A172 (cell line): ENCODE measurements at places on chromosomes 1 and 21.

GRCh38 chr1:111509997-111510375 is 6.6 kb upstream of the ADORA3 start:
- no peak for DNase-seq

DNA sequence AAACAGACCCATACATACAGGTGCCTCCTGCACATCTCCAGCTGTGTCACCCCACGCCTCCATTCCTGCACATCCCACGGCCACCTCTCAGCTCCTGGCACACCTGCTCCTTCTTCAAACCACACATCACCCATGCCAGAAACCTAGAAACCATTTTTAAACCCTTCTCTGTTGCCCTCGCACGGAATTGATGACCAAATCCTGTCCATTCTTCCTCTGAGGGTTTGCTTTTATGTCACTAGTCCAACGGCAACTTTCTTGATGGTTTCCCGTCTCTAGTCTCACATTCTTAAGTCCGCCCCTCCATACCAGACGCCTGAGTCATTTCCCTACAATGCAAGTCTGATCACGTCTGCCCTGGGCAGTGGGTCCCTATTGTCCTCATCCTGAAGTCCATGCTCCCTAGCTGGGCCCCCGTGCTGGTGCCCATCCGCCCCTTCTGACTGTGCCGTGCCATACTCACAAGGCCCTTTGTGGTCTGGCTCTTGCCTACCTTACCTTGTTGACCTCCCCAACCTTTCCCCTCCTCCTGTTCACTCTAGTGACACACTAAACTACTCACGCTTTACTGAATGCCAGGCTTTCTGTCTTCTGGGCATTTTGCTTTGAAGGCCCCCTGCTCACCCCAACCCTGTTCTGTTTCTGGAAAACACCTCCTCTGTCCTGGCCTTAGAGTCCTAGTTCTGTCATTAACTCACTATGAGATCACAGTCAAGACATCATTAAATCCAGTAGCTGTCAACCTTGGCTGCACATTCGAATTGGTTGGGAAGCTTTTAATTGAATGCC is 17.6 kb downstream of the SLC2A1 start:
- peak; percentile 98 for DNase-seq

- no peak for DNase-seq
Observed at GRCh38 chr1:153934746-153935145, 11.8 kb downstream of the DENND4B start.

DNA sequence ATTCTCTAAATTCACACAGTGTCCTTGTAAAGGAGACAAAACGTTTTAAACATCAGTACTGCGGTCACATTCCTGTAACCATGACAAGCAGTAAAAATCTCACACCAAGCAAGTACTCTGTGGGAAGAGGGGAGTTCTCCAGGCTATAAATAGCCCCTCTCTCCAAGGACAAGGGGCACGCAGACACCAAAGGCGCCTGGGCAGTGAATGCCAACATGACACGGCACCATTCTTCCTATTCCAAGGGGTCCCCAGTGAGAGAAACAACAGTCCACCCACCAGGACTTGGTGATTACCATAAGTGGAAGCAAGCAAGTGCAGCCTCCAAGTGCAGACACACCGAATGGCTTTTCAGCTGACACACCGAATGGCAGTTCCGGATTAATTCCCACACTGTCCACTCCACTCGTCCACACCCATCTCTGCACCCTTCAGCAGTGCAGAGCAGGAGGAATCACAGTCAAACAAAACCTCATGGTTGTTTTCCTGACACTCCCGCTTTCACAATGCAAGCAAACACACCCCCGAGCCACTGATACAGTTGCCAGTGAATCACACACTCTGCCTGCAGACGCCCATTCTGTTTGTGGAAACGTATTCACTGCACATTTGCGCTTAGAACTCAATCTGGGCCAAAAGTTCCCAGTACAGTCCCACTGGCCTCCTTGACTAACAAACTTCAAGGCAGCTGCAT is 1.8 kb downstream of the PTTG1IP start:
- peak; percentile 57 for DNase-seq

DNA sequence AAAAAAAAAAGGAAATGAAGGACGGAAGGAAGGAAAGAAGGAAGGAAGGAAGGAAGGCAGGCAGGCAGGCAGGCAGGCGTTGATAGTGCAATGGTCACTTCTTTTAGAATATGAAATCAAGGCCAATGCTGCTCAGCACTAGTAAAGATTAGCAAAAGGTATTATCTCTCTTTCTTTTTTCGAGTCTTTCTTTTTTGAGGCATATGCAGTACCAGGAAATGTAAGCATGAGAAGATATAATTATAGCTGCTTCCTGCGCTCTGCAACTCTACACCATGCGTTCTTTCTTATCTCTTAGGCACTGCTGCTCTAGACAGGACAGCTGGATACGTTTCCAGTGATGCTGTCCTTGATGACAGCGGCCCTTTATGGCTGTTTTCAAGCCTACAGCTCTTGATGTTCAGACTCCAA is 1512.5 kb upstream of the B3GALT2 start:
- DNase-seq = no peak

DNA sequence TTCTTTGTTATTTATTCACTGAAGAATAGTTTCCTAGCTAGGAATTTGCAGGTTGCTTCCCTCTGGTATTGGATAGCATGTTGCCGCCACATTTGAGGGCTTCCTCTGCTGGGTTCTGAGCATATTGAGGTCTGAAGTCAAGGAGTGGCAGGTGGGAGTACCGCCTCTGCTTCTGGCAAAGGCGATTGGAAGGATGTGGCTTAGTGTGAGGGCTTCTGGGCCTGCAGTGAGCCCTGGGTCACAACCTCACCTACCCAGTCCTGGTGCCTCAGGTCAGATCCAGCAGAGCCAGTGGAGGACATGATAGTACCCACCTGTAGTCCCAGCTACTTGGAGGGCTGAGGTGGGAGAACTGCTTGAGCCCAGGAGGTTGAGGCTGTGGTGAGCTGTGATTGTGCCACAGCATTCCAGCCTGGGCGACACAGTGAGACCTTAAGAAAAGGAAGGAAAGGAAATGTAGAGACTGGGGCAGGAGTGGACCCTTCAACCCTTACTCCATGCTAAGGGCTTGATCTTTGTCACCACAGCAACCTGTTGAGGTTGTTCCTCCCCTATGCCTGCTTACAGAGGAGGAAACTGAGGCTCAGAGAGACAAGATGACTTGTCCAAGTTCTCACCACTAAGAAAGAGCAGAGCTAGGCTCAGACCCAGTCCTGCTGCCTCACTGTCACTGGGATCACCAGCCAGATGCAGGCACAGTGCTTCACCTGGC is 22.8 kb downstream of the A3GALT2 start:
- no peak for DNase-seq

GRCh38 chr1:116986421-116987255 is 14.9 kb upstream of the CD101 start:
- no peak for DNase-seq

DNA sequence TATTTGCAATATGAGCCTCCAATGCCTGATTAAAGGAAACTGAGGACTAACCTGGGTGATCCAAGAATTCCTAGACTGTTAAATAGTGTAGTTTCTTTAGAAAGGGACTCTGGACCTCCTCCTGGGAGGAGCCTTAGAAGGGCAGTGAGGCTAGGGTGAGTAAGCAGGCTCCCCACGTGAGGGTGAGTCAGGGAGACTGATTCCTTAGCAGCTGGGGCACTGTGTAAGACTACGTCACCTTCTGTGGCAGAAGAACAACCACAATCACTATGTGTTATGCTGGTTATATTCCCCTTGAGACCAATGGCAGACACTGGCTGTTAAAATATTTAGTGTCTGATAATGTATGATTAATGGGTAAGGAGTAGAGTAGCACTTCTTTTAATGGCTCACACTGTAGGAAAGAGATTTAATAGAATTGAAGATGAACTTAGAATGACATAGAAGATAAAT is 53.3 kb upstream of the SYT14 start:
- DNase-seq = peak; percentile 100

- DNase-seq = no peak
Observed at GRCh38 chr1:24315391-24315790, 3.8 kb upstream of the GRHL3 start.

GRCh38 chr1:64539781-64540218 is 69.9 kb downstream of the CACHD1 start:
- no peak for DNase-seq

GRCh38 chr1:30286241-30286987 is 437.0 kb downstream of the MATN1 start:
- DNase-seq = no peak

- DNase-seq = no peak
Observed at GRCh38 chr1:27430903-27431600, 38.6 kb downstream of the GPR3 start.

GRCh38 chr1:180482425-180483275 is 19.7 kb downstream of the ACBD6 start:
- DNase-seq = peak; percentile 39

GRCh38 chr1:43930949-43931275 is 2.7 kb upstream of the ARTN start:
- DNase-seq = no peak

DNA sequence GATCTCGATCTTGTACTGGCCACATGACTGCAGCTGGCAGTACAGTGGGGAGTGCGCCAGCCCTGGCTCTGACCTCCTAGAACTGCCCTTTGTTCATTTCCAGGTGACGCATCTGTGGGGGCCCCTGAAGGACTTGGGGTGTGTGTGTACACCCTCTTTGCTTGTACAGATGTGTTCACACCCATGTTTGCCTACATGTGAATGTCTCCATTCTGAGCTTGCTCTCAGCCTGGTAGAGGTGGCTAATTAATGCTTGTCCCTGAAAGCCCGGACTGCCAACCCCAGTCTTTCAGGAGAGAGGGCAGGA is 19.8 kb downstream of the TNFRSF1B start:
- DNase-seq = no peak

- DNase-seq = peak; percentile 44
Observed at GRCh38 chr1:172533513-172534151, 682 bp downstream of the SUCO start.

- no peak for DNase-seq
Observed at GRCh38 chr1:217134857-217135568, 411.8 kb upstream of the ESRRG start.

- peak; percentile 95 for DNase-seq
Observed at GRCh38 chr1:172588296-172589291, 55.6 kb downstream of the SUCO start.

- DNase-seq = no peak
Observed at GRCh38 chr1:41614818-41615217, 130.3 kb upstream of the EDN2 start.

DNA sequence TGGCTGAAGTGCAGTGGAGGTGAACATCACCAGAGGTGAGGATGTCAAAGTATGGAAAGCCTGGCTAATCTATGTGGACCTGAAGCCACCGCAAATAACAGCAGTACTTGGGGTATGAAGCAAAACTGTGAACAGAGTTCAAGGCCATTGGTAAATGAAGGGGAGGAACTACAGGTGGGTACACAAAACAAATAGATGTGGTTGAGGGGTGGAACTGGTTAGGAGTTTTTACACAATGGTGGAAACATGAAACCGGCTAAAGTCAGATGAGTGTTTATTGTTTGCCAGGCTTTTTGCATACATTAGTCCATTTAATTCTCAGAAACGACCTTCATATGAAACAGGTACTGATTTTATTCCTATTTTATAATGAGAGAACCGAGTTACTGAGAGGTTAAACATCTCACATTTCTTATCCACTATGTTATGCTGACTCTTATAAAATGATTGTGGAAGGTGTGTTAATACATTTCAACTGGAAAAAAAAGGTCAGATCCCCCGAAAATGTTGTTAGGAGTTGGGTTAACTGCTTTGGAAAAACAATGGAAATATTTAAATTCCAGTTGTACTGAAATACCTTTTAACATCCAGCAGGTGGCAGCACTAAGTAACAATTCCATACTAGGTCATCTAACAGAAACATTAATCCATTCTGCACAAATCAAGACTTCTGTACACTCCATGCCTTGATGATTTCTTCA is 44.3 kb upstream of the GTF2B start:
- no peak for DNase-seq

GRCh38 chr1:60842304-60842703 is 240.1 kb upstream of the NFIA start:
- DNase-seq = no peak

DNA sequence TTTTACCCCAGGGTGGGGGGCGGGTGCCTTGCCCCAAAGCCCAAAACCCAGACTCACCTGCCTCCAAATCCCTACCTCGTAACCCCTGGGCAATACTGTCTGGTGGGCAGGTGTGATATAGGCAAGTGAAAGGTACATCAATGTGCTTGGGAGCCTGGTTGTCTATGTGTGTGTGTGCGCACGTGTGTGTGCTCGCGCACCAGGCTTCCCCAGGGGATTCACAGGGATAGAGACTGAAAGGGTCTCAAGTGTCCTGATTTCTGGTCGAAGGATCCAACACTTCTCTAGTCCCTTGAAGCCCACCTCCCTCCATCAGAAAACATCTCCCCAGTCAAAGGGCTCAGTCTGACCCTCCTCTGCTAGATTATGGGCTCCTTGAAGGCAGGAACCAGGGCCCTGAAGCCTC is 28.9 kb upstream of the EPB41 start:
- DNase-seq = no peak

DNA sequence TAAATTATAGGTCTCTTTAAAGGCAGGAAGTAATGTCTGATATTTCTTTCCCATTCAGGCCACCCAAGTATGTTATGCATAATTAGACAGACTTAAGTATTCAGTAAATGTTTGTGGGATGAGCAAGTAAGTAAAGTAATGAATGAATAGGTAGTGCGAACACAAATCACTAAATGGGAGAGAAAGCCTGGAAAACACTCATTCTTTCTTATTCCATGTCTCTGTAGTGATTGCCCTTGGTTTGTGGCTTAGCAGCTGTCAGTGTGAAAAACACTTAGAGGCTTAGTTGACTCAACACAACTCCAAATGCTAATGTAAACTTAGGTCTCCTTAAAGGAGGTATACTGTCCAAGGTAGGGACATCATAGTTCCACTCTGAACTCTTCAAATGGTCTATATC is 182.5 kb downstream of the ZC3H11B start:
- peak; percentile 33 for DNase-seq

DNA sequence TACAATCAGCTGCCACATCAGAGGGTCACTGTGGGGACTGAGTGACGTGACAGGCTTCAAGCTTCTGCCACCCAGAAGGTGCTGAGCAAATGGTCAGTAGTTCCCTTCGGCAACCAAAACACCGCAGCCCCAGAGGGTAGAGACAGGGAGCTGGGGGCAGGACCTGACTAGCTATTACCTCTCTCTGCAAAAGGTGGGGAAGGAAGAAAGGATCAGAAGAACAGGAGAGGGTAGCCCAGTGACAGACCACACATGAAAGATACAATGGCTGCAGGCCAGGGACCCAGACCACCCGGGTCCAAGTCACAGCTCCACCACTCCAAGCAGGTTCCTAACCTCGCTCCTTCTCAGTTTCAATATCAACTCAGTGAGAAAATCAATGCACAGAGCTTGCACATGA is 377.1 kb downstream of the NPHP4 start:
- no peak for DNase-seq
